ENCODE measurements at places on chromosomes 2 and 18.

DNA sequence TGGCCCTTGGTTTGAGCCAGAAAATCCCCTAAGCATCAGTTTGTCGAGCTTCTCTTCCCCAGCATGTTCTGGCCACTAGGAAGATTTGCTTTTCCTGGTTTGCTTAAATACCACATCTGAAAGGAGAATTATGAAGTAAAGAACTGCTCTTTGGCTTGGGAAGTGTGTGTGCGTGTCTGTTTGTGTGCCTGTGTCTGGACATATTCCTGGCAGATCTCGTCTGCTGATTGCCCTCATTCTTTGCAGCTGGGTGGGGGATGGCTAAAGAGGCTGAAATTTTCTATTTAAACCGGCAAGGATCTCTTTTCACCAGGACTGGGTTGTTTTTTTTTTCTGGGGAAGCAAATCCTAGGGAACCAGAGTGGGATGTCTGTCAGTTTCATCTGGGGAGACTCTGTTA, 57.3 kb upstream of the MBOAT2 start:
- DNase-seq: peak; percentile 31

- no peak for DNase-seq
Observed at GRCh38 chr2:122179492-122180165, 424.2 kb downstream of the TSN start.

DNA sequence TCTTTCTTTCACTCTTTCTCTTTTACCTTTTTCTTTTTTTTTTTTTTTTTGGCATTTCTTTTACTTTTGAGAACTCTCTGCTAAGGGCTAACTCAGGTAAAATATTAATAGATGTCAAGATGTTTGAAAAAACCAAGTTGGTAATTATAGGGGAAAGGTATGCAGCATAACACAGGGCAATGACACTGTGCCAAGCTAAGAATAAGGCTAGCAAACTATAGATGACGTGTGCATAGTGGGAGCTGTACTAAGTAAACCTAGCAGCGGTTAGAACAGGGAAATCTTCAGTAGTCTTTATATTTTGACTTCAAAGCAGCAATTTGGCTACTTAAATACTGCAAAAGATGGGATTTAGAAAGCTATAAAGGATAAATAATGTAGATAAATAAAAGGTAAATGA, 415.4 kb upstream of the RGPD4 start:
- DNase-seq: no peak

DNA sequence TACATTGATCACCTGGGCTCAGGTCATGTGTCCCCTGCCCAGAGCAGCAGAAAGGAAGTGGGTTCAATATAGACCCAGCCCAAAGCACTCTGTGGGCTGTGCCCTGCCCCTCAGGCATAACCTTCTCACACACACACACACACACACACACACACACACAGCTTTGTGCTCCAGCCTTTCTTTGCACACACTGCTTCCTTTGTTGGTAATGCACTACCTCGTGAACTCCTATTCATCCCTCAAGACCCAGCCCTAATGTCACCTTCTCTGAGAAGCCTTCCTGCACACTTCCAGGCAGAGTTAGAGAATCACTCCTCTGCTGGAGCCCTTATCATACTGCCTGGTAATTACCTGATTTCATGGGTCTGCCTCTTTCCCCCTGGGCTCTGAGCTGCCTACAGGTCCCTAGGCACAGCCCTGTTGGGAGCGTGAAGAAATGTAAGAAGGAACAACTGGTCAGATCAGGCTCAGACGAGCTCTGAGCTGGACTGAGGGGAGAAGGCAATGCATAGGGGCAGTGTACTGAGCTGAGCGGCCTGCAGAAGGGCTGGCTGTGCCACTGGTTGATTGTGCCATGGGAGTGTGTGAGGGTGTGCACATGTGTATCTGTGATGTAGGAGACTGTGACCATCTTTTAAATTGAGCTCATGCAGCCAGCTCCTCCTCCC, 210.3 kb downstream of the GLI2 start:
- no peak for DNase-seq

DNA sequence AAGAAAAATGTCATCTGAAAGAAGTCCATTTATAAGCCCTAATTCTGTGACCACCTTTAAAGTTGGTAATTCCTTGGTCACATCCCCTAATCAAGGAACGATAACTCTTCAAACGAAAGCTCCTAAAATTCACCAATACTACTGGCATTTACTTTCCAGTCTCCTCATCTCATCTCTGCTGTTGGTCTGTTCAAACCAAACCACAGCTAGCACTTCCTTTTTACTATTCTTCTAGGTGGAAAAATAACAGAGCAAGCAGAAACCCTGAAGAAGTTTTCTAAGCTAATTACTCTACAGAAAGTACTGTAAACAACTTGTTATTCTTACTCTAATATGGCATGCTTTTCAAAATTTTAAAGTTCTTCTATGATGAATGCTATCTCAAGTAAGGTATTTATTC, 21.6 kb downstream of the TIA1 start:
- no peak for DNase-seq

GRCh38 chr2:112055730-112056625, 909 bp downstream of the TMEM87B start:
- peak; percentile 94 for DNase-seq

DNA sequence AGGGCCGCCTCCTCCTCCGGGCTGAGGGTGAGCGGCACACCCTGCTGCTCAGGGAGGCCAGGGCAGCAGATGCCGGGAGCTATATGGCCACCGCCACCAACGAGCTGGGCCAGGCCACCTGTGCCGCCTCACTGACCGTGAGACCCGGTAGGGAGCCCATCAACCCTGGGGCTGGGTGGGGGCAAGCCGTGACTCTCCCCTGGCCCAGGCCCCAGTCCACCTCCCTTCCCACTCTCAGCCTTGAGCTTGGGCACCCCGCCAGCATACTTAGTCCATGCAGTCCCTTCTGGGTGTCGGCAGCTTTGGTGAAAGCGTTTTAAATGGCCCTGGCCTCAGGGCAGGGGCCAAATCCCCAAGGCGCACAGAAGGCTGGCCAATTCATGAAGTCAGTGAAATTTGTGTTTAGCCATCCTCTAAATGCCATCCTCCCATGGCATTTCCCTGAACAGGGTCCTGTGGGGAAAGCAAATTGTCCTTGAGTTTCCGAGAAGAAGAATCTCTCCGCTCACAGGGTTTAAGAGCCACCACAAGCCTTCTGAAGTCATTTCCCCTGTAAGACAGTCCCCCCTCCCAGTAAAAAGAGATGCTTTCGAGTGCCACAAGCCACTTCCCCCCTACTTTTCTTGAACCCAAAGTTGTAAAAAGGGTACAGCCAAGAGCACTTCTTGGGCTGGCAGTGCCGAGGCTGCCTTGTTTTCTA, 17.2 kb downstream of the SPEG start:
- DNase-seq: peak; percentile 48

GRCh38 chr2:97718051-97718882, 4.9 kb downstream of the ZAP70 start:
- no peak for DNase-seq

GRCh38 chr2:173656086-173656485, 301.4 kb downstream of the CDCA7 start:
- no peak for DNase-seq

DNA sequence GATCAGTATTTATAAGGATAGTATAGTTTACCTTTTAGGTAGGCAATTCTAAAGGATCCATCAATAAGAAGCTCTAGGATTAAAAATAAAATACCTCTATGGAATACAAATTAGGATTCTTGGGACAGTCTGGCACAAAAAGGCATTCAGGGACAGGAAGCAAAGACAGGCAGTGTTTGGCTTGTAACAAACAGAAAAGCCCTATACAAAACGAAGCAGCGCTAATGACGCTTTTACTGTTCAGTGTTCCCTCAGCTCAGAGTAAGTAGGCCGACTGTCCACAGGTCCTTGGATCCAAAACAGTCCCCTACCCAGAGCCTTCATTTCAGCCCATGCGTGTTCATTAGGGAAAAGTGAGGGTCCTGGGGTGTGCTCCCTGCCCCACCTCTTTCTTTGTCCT, 236.3 kb downstream of the AGPS start:
- no peak for DNase-seq

- DNase-seq: peak; percentile 42
Observed at GRCh38 chr2:206296128-206296527, 21.7 kb downstream of the ZDBF2 start.

GRCh38 chr2:234861841-234862735, 89.7 kb upstream of the SH3BP4 start:
- no peak for DNase-seq

- DNase-seq: peak; percentile 25
Observed at GRCh38 chr18:3452750-3453539, 3.0 kb downstream of the TGIF1 start.

DNA sequence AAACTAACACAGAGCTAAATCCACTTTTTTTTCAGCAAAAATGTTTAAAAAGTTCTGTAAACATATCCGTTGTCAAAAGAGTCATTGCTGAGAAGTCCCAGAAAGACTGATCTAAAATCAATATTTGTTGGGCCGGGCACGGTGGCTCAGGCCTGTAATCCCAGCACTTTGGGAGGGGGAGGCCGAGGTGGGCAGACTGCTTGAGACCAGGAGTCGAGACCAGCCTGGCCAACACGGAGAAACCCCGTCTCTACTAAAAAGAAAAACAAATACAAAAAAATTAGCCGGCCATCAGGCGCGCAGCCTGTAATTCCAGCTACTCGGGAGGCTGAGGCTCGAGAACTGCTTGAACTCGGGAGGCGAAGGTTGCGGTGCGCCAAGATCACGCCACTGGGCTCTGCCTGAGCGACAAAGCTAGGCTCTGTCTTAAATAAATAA, 1.4 kb downstream of the OLA1 start:
- no peak for DNase-seq

GRCh38 chr18:69951182-69951581, 3.5 kb upstream of the CD226 start:
- DNase-seq: peak; percentile 70

- DNase-seq: no peak
Observed at GRCh38 chr2:51153236-51153635, 121.3 kb upstream of the NRXN1 start.

DNA sequence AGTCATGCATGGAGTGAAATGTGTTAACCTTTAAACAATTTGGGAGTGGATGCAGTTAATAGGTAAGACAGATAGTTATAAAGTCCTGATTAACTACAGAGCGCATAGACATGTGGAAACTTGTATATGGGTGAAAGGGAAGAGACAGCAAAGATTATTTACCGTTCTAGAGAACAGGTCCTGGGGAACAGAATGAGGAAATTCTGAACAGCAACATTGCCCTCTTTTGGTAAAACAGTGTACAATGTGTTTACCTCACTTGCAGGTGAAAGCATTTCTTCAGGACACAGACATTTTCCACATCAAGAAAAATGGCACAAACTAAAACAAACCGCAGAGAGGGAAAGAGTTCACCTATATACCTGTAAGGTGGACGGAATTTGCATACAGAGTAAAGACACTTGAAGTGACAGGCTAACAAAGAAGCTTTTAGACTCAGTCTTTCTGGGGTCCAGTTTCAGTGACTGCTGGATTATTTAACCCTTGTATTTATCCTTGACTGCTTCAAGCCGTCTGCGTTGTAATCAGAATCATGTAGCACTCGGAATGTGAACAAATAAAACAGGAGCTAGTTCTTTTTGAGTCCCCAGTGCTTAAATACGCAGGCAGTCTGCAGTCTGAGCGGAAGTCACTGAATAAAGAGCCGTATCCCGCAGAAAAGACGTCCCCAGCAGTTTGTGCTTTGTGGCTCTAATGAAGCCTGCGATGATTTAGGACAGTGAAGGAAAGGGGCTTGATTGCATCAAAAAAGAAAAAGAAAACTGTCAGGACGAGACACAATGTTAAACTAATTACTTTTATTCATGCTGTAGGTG, 364.8 kb upstream of the GALNT5 start:
- DNase-seq: peak; percentile 30

- no peak for DNase-seq
Observed at GRCh38 chr2:38409156-38410102, 32.4 kb upstream of the ATL2 start.

DNA sequence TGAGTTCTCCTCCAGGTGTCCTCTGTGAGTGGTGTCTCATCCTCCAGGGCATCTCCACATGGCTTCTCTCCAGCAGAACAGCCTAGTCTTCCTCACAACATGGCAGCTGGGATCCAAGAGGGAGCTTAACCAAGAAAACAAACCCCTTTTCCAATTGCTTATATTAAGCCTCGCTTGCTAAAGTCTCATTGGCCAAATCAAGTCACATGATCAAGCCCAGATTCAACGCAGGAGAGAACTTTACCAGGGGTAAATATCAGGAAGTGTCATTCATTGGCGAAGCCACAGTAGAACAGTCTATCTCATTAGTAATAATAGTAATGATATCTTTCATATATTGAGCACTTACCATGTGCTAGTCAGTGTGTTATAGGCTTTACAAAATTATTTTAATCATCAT, 53.1 kb downstream of the CDC42EP3 start:
- DNase-seq: no peak
